OCI-LY7 (cell line): ENCODE measurements at places on chromosomes 7 and 10.

DNA sequence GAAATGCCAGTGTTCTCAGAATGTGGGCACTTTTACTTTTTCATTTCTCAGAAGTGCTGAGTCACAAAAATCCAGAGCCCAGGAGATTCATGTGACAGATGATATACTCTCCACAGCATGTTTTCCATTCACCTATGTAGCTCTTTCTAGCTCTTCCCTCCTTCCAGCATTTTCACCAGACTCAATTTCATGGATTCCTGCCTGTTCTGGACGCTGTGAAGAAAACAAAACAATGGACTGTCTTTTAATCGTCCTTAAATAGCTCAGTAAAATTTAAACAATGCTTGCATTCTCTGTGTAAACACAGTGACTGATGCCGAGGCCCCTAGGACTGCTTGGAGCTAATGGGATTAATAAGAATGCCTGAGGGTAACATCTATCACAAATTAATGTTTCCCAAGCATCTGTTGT, 25.5 kb downstream of the ZNF713 start:
- DNase-seq = no peak

GRCh38 chr7:47327698-47328391, 254.1 kb downstream of the TNS3 start:
- no peak for DNase-seq

DNA sequence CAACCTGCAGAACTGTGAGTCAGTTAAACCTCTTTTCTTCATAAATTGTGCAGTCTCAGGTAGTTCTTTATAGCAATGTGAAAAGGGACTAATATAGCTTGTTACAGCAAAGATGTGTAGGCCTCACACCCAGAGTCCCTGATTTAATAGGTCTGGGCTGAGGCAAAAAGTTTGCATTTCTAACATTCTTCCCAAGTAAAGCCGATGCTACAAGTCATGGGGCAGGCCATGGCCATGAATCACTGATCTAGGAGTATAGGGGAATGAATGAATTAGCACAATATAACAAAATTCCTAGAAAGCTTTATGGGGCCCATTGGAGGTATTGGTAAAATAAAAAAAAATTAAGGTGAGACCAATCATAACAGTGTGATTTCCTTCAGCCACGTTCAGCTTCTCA, 11.5 kb upstream of the AASS start:
- DNase-seq = no peak

- no peak for DNase-seq
These were observed 303.7 kb downstream of the WDR11 start for GRCh38 chr10:121154846-121155245.
